ENCODE measurements at places on chromosomes 4 and X.

DNA sequence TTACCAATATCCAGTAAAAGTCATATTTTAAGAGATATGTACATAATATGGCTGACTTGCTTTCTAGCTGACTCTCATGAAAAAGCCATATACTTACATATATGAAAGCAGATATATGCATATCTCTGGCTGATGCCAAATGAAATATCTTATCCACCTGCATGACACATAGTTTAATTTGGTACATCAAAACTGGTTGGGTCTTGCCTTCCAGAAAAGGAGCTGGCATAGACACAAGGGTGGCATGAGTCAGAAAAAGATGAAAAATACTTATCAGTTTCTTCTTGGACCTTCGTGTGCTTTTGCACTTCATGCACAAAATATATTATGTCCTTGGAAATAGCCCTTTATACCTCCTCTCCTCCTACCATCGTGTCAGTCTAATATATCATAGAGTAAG lies 32.1 kb downstream of the TIGD4 start:
- DNase-seq = no peak

- no peak for DNase-seq
Observed at GRCh38 chr4:122826079-122826527, 528 bp upstream of the FGF2 start.

DNA sequence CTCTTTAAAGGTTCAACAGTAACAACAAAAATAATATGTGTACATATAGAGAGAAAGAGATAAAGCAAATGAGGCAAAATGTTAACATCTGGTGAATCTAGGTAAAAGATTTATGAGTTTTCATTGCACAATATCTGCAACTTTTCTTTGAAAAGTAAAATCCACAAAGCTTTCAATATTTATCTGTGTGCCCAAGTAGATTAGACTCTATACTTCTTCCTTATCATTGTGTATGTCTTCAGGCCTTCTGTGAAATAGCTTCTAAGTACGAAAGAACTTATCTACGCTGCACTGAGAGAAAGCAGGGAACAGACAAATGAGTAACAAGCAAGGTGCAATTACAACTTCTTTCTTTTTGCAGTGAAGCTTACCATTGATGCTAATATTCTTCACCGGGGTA lies 81.6 kb downstream of the NPNT start:
- no peak for DNase-seq

- DNase-seq = peak; percentile 0
Observed at GRCh38 chr4:140666889-140667614, 89.1 kb downstream of the TBC1D9 start.

- DNase-seq = no peak
Observed at GRCh38 chr4:62550121-62550520, 1350.0 kb downstream of the ADGRL3 start.

- DNase-seq = no peak
Observed at GRCh38 chr4:106587558-106587957, 219.0 kb upstream of the GIMD1 start.

All from GDM1 (cell line).